ENCODE measurements at places on chromosomes 2 and 18. TPM values are rescaled to one million over a fixed set of nuclear protein-coding genes. Genes with fewer than 3 reads are reported as not detected.

DNA sequence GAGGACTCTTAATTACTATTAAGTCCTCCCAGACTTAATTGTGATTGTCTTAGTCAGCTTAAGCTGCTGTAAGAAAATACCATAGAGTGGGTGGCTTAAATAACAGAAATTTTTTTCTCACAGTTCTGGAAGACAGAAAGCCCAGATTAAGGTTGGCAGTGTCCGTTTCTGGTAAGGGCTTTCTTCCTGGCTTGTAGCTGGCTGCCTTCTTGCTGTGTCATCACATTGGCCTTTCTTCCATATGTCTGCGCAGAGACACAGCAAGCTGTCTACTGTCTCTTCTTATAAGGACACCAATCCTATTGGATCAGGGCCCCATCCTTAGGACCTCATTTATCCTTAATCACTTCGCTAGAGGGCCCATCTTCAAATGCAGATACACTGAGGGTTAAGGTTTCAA is 38.5 kb downstream of the ASXL3 start:
- no peaks in the 10 kb centered on the region for H3K36me3 ChIP-seq
- H3K4me3 ChIP-seq: no peak overlapping the region
- H3K27me3 ChIP-seq: no peaks in the 10 kb centered on the region
- no peak for DNase-seq
- H3K27ac ChIP-seq: no peak overlapping the region
- H3K4me1 ChIP-seq: no peaks in the 10 kb centered on the region

DNA sequence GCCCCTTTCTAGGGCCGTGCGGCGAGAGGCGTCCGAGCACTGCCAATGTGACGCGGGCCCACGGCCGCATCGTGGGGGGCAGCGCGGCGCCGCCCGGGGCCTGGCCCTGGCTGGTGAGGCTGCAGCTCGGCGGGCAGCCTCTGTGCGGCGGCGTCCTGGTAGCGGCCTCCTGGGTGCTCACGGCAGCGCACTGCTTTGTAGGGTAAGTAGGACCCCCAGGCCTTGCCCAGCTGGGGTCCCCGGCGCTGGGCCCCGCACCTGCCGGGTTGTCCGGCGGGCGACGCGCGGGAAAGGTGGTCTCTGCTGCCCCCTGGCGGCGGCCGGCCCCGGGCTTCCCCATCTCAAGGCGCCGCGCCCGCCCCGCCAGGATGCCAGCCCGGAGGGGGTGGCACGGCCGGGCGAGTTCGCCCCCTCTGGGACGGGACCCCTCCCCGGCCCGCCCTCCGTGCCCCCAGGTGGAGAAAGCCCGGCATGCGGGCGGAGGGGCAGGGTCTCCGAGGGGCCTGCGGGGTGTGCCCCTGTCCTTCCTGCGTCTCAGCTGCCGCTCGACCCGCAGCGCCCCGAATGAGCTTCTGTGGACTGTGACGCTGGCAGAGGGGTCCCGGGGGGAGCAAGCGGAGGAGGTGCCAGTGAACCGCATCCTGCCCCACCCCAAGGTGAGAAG is 1.9 kb downstream of the PRSS56 start:
- DNase-seq: peak; percentile 37
- no peak overlapping the region for H3K27ac ChIP-seq
- H3K4me1 ChIP-seq: peaks cover 7% of the 10 kb centered on the region
- no peaks in the 10 kb centered on the region for H3K36me3 ChIP-seq

- no peak overlapping the region for H3K27ac ChIP-seq
- DNase-seq: no peak
Measured at GRCh38 chr2:119249311-119249710, 25.7 kb downstream of the STEAP3 start.

DNA sequence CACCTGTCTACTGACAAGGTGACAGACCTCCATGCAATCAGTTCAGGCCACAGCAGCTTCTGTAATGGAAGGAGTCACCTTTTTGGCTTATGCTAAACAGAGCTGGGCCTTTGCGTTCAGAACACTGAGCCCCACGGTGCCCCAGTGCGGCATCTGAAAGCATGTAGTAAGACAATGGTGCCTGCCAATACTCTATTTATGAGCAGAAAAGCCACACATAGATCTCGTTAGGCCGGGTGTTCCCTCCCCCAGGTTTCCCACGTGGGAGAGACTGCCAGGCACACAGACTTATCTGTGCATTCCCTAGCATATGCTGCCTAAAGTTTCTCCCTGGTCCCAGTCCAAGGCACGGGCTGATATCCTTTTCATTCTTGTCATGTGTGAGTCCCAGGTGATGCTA is 150.9 kb downstream of the ACTR3 start:
- H3K27ac ChIP-seq: no peak overlapping the region
- DNase-seq: no peak
- H3K4me3 ChIP-seq: no peak overlapping the region
- H3K4me1 ChIP-seq: no peaks in the 10 kb centered on the region
- H3K36me3 ChIP-seq: no peaks in the 10 kb centered on the region

The PSD4 gene
- total RNA-seq: 0.60 TPM

DNA sequence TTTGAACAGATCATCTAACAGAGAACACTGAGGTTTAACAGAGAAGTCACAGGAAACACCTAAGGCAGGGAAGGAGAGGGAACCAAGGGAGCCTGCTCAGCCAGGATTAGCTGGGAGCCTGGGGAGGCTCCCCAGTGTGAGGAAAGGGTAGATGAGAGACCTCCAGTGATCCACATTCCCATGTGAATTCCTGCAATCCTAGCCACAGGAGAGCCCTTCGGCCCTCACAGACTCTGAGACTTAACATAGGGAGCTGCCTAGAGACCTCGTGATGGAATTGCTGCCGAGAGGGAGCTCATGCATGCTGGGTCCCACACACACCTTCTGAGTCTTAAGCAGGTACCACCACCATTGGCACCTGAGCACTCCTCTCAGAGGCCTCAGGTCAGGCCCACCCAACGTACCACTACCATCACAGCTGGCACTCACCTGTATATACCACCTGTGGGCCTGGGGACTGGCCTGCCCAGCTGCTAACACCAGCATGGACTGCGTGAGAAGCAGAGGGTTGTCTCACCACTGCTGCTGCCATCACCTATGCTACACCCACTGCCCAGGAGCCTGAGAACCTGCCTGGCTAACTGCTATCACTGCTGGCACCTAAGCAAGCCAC is 225.9 kb upstream of the RASGRP3 start:
- no peaks in the 10 kb centered on the region for H3K27me3 ChIP-seq
- no peak overlapping the region for H3K27ac ChIP-seq

The C2orf76 gene
- 13.4 TPM for total RNA-seq

DNA sequence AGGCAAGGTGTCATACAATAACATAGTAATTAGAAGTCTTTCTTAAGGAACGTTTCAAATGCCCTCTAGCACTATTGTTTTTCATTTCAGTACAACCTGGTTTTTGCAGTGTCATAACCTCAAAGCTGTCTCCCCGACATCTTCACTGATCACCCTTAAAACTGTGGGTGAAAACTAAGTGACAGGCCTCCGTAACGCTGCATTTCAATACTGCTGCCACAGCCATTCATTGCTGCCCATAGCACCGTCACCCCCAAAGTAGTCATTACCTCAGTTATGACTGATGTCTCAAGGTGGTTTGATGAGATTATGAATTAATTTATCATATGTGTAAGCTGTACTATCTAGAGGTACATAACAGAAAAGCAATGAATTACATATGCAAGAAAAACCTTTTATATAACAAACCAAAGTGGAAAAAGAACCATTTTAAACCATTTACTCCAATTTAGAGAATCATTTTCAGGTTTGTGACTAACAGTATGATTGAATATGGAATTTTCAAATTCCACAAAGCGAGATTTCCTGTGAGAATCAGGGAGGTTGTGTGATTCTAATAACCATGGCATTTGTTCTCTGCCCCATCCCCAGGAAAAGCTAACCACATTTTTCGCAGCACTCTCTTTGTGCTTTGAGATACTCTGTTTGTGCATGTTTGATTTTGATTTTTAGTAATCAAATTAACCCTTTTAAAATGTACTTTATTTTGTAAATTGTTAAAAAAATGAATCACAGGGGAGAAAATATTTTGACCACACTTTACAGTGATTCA is 263.0 kb downstream of the PTGR3 start:
- no peaks in the 10 kb centered on the region for H3K4me1 ChIP-seq
- H3K4me3 ChIP-seq: no peak overlapping the region
- H3K27me3 ChIP-seq: no peaks in the 10 kb centered on the region

DNA sequence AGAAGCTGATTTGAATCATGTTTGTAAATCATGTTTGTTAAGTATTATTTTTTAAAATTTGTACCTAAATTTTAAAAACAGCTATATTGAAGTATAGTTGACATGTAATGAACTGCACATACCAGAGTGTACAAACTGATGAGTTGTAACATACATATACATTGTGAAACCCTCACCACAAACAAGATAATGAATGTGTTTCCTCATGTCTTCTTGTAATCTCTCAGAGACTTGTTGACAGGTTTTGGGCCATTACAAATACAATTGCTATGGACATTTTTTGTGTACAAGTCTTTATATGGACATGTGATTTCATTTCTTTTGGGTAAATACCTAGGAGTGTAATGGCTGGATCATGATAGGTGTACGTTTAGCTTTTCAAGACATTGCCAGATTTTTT is 21.5 kb downstream of the WDR43 start:
- DNase-seq: no peak
- H3K4me3 ChIP-seq: no peak overlapping the region
- H3K4me1 ChIP-seq: no peaks in the 10 kb centered on the region
- H3K36me3 ChIP-seq: peaks cover 71% of the 10 kb centered on the region
- H3K27me3 ChIP-seq: no peaks in the 10 kb centered on the region

The ADGRF3 gene
- total RNA-seq: 1.1 TPM

DNA sequence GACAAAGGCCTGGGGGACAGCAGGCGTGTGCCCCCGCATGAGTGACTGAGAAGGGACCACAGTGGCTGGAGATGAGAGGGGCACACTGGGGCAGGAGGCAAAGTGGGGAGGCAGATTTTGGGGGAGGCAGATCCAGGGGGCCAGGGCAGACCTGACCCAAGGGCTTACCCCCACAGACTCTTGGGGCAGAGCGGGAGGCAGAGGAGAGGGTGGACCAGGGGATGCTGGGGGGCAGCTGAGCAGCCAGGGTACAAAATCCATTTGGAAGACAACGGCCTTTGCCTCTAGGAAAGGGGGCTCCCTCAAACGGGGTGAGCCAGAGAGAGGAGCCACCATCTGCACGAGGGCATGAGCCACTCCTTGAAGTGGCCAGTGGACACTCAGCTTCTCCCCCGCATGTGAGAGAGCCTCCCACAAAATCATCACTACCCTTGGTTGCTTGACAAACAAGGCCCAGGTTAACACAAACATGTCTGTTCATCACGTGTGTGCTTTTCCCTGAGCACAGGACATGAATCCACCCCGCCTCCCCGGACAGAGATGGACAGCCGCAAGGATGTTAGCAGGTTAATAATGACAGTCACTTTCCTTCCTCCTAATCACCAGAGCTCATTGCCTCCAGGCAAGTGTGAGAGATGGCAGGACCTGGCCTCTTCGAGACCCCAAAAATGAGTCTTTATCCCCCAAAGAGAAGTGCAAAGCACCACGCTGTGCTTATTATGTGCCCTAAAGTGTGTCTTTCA is 72.0 kb upstream of the RAB6C start:
- no peaks in the 10 kb centered on the region for H3K36me3 ChIP-seq
- no peaks in the 10 kb centered on the region for H3K27me3 ChIP-seq
- H3K27ac ChIP-seq: no peak overlapping the region
- H3K4me3 ChIP-seq: no peak overlapping the region

DNA sequence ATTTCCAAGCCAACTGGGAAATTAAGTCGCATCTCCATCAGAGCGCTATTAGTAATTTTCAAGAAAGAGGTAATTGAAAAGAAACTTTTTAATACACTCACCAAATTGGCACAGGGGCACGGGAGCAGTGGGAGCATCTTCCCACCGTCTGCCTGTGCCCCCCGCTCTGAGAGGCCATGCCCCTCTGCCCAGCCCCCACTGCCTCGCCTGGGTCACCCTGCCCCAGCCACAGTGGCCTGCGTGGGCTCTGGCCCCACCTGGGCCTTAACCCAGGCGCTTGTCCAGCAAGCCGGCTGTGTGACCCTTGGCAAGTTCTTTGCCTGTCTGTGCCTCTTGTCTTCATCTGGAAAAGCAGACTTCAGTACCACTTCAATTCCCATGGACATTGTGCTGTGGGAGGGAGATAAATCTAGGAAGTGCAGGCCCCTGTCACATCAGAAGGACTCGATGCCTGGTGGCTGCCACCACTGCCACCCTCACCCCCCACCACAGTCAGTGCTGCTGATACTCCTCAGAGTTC is 31.9 kb downstream of the GLI2 start:
- H3K4me3 ChIP-seq: no peak overlapping the region
- no peak for DNase-seq
- H3K36me3 ChIP-seq: no peaks in the 10 kb centered on the region
- H3K4me1 ChIP-seq: peaks cover 21% of the 10 kb centered on the region
- H3K27me3 ChIP-seq: no peaks in the 10 kb centered on the region
- no peak overlapping the region for H3K27ac ChIP-seq

GRCh38 chr2:116747103-116747502 is 1067.4 kb upstream of the DDX18 start:
- no peaks in the 10 kb centered on the region for H3K27me3 ChIP-seq
- H3K27ac ChIP-seq: no peak overlapping the region
- no peak for DNase-seq
- no peaks in the 10 kb centered on the region for H3K4me1 ChIP-seq
- H3K4me3 ChIP-seq: no peak overlapping the region

The MOCOS gene
- not detected for total RNA-seq

- H3K4me1 ChIP-seq: no peaks in the 10 kb centered on the region
- H3K27ac ChIP-seq: no peak overlapping the region
- H3K36me3 ChIP-seq: no peaks in the 10 kb centered on the region
- H3K27me3 ChIP-seq: no peaks in the 10 kb centered on the region
Measured at GRCh38 chr2:118295592-118296390, 207.5 kb downstream of the INSIG2 start.

GRCh38 chr18:11391661-11392060 is 217.7 kb upstream of the SLC35G4 start:
- no peak for DNase-seq
- no peak overlapping the region for H3K4me3 ChIP-seq
- peaks cover 10% of the 10 kb centered on the region for H3K4me1 ChIP-seq
- peaks cover 13% of the 10 kb centered on the region for H3K27me3 ChIP-seq
- H3K36me3 ChIP-seq: no peaks in the 10 kb centered on the region

The TNFRSF11A gene
- total RNA-seq: 0.37 TPM

DNA sequence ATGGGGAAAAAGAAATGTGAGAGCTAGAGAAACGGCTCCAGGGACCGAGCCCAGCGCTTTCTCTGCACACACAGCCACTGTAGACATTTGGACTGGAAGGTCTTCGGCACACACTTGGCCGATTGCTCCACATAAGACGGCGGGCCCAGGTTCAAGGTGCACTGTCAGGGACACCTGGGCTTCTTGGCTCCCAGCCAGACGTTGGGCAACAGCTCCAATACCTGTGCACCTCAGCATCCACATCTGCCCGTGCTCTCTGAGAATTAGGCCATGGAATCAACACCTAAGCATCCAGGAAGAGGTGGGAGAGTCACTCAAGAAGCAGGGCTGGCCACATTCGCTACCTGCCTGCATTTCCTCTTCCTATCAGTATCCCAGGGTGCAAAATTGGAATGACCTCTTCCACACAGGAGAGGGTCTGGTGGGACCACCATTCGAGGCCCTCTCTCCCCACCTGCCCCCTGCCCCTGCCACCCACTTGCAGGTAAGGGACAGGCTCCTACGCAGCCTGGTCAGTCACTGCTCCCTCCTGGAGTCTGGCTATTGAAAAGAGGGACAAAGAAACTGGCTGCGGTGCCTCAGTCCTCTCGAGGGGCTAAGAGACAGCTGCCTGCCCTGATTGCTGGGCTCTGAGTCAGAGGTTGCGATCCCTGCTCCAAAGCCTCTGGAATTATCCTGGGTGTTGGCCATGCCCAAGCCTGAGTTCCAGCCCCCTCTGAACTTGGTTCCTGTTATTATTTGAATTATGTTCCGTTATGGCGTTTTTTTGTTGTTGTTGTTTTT is 40.1 kb upstream of the TAF1B start:
- H3K4me3 ChIP-seq: no peak overlapping the region
- no peak for DNase-seq
- H3K27me3 ChIP-seq: no peaks in the 10 kb centered on the region
- no peaks in the 10 kb centered on the region for H3K36me3 ChIP-seq
